ENCODE measurements at places on chromosomes 1 and 21.

DNA sequence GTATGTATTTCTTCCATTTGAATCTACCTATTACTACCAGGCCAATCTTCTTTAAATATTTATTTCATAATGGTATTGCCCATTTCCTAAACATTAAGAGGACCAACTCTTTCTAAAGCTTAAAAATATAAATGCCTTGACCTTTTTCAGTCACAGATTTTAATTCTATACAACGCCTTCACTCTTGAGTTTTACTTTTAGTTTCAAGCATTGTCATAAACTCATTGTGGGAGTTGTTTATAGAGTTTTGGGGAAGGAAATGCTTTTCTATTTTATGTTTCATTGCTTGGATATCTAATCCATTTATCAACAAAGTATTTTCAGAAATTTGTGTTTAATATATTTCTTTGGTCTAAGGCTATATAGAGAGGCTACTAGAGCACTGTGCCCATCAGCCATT, 155.8 kb downstream of the DPYD start:
- no peak for DNase-seq

- no peak for DNase-seq
Measured at GRCh38 chr1:196701144-196701543, 49.3 kb downstream of the CFH start.

DNA sequence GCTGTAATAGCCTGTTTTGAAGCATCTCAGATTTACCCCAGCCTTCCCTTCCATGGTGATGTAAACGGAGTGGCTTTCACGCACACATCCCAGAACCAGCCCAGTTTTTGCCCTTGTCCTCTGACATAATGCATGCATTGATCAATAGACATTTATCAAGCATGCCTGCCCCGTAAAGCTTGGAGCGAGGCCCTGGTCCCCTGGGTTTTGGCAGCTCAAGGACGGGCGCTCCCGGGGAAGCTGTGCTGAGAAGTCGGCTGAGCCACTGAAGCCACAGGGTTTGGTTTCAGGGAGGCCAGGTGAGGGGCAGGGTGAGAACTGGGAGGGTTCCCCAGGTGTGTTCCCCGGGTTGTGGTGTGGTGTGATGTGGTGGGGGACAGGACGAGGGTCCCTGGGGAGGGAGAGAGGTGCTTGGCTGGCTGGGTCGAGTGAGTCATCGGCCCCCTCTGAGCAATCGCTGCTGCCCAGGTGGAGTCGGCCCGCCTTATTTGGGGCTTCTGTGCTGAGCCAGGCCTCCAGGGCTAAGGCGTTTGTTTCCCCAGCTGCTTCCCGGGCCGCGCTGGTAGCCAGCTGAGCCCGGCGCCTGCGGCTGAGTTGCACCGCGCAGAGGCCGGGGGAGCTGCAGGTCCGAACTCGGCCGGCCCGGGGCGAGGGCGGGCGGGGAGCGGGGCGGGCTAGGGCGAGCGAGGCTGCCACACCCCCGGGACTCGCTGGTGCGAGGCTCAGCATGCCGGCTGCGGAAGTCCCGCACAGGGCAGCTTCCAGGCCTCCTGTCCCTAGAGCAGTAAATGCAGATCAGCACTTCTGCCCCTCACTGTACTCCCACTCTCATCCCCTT, 23.6 kb downstream of the ATP2B4 start:
- no peak for DNase-seq

DNA sequence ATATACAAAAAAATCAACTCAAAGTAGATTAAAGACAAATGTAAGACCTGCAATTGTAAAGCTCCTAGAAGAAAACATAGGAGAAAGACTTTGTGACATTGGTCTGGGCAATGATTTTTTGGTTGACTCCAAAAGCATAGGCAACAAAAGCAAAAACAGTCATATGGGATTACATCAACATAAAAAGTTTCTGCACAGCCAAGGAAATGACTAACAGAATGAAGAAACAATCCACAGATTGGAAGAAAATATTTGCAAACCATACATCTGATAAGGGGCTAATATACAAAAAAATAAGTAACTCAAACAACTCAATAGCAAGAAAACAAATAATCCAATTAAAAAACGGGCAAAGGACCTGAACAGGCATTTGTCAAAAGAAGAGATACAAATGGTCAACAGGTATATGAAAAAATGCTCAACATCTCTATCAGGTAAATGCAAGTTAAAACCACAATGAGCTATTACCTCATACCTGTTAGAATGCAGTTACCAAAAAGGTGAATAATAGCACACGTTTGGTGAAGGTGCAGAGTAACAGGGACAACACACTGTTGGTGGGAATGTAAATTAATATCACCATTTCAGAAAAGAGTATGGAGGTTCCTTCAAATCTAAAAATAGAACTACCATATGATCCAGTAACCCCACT, 173.7 kb upstream of the COA6 start:
- no peak for DNase-seq

DNA sequence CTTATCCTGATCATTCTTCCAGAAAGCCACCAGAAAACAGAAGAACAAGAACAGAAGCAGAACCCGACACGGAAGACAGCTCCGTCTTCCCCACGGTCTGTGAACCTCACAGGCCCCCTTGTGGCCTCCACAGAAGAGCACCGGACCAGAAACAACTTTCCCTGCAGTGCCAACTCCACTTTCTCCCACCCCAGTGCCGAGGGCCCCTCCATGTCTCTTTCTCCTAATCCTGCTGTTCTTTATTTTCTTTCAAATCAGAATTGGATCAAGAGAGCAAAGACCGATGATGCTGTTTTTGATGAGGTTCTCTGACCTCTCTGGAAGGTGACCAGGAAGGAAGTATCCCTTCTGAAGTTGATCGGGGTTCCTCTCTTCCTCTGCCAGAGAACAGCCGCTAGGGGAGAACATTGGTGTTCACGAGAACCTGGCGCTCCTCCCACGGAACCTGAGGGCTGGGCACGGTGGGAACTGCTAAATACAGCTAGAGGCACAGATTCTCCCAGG, 58.9 kb upstream of the CTTNBP2NL start:
- DNase-seq: no peak

GRCh38 chr1:240811256-240811655, 199.3 kb upstream of the GREM2 start:
- DNase-seq: no peak

DNA sequence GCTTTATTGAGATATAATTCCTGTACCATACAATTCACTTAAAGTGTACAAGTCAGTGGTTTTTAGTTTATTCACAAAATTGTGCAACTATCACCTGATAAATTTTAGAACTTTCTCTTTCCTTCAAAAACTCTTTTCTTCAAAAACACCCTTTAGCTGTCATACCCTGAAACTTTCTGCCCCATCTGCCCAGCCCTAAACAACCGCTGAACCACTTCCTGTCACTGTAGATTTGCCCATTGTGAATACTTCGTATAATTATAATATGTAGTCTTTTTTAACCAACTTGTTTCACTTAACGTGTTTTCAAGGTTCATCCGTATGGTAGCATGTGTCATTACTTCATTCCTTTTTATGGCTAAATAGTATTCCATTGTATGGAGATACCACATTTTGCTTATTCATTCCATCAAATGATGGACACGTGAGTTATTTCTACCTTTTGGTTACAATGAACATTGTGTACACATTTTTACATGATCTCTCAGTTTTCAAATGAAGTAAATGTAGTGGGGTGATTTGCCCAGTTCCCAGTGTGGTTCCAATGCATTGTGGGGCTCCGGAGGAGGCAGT, 37.9 kb downstream of the WNT4 start:
- DNase-seq: no peak

DNA sequence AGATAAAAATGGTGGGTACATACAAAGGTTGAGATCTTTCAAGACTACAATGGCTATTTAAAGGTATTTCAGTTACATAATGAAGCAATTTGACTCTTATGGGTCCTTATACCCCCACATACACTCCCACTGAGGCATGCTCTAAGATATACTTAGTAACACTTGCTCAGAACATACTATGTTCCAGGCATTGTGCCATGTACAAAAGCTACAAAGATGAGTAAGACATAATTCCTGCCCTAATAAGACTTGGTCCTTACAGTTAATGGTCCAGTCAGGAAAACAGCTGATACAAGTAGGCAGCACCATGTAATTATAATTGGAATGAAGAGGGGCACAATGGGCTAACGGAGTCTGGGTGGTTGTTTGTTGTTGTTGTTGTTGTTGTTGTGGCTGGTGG, 166.7 kb upstream of the BEND5 start:
- DNase-seq: no peak

- DNase-seq: no peak
Measured at GRCh38 chr1:162141281-162142054, 72.0 kb downstream of the NOS1AP start.

DNA sequence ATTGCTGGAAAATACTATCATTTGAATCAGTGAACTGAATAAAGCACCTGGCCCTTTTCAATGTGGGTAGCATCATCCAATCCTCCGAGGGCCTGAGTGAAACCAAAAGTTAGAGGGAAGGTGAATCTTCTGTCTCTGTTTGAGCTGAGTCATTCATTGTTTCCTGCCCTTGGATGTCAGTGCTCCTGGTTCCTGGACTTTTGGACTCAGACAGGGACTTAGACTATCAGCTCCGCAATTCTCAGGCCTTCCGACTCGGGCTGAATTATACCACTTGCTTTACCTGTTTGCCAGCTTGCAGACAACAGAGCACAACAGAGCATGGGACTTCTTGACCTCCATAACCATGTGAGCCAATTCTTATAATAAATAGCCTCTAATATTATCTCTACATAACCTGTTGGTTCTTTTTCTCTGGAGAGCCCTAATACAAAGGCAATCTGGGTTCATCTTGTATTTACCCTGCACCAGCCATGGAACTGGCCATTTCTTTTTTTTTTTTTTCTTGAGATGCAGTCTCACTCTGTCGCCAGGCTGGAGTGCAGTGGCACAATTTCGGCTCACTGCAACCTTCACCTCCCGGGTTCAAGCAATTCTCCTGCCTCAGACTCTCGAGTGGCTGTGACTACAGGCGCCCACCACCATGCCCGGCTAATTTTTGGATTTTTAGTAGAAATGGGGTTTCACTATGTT, 19.2 kb upstream of the VASH2 start:
- no peak for DNase-seq

DNA sequence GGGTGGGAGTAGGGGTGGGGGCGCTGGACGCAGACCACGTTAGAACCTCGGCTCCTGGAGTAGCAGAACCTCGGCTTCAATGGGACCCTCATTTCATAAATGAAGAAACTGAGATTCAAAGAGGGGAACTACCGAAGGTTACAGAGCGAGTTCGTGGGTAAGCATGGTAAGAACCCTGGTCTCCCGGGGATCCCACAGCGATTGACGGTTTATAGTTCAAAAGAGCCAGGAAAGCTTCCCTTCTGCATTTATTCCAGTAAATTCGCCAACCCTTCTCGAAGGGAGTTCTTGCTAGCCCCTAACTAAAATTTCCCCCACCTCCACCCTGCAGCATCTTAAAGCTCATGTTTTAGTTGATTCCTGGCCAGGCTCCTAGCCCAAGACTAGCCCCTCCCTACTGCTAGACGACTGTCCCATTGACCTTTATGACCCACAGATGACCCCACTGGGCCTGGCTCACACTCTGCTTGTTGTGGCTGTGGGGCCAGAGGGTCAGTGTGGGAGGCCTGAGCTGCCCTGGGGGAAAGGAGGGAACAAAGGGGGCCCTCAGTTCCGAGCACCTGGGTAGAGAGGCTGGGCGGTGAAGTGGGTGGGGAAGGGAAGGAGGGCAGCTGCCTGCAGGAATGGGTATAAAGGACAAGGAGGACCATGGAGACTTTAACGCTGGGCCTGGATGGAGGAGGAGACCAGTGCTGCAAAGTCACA, 558 bp upstream of the KIF21B start:
- DNase-seq: no peak

GRCh38 chr1:58608945-58609344, 31.9 kb upstream of the TACSTD2 start:
- DNase-seq: no peak

DNA sequence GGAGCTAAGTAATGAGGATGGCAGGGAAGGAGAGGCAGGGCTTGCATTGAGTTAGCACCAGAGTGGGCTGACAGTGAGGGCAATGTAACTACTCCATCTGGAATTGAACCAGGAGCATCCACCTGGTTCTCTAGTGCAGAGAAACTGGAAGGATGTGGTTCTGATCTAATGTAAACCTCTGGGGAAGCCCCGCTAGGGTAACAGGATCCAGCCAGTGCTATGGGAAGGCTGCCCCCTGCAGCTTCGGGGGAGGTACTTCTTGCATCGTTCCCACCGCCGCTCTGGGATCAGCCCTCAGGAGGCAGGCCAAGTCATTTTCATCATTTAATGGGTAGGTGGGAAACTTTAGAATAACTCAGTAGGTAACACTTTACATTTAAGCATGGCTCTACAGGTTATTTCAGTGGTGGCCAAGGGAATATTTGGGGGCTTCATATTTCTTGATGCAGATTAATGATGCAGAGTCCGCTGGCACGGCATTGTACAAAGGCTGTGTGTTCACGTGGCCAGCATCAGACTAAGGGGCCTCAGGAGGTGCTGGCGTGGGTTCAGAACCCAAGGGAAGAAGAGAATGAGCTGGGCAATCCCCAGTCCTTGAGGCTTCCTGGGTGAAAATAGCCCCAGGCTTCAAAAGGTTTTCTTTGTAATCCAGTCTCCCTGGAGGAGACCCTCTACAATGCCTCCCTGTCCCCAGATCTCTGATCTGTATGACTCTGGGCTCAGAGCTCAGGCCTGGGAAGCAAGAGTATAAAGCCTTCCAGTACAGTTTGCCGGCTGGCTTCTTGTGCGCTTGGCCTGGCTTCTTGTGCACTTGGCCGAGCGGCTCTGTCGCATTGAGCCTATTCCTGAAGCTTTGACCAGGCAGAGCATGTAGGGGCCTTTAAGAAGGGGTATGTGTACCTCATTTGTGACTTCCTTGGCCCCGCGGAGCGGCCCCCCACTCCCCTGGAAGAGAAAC, 26.4 kb upstream of the KAZN start:
- no peak for DNase-seq

DNA sequence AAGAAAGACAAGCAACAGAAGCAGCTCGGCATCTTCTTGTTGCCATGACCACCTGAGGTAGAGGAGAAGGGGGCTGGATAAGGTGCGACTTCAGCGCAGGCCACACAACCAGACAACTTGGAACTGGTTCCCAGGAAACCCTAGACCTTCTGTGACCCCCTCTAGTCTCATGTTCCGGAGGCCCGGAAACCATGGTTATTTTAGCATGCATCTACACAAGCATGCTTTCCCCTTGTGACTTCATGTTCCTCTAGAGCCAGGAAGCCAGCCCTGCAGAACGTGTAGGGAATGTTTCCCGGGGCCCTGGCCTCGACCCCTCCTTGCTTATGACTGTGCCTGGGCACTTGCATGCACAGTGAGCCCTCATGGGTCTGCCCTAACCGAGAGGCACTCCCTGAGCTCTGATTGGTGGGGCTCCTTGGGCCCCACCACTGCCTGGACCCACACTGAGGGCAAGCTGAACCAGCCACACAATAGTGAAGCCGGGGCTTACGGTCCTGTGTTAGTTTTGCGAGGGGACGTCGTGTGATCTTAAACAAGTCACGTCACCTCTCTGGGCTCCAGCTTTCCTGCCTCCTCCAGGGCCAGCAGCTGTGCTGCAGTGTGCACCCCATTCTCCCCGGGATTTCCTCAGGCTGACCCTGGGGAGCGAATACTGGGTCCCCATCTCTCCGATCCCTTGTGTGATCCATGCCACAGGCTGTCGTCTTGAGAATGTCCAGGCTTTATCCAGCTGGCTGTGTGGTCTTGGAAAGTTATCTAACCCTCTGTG, 12.0 kb upstream of the MX2 start:
- no peak for DNase-seq

- no peak for DNase-seq
Measured at GRCh38 chr1:220274251-220274855, 2.1 kb upstream of the RAB3GAP2 start.

GRCh38 chr21:26457817-26458216, 115.3 kb downstream of the CYYR1 start:
- DNase-seq: no peak

Measured in cortex of kidney (tissue), 1 donor.